Esophagus squamous epithelium (tissue), 5 donors: ENCODE measurements at places on chromosomes 13 and 19.

- DNase-seq: no peak
Observed at GRCh38 chr13:65719831-65720230, 1510.3 kb downstream of the PCDH9 start.

DNA sequence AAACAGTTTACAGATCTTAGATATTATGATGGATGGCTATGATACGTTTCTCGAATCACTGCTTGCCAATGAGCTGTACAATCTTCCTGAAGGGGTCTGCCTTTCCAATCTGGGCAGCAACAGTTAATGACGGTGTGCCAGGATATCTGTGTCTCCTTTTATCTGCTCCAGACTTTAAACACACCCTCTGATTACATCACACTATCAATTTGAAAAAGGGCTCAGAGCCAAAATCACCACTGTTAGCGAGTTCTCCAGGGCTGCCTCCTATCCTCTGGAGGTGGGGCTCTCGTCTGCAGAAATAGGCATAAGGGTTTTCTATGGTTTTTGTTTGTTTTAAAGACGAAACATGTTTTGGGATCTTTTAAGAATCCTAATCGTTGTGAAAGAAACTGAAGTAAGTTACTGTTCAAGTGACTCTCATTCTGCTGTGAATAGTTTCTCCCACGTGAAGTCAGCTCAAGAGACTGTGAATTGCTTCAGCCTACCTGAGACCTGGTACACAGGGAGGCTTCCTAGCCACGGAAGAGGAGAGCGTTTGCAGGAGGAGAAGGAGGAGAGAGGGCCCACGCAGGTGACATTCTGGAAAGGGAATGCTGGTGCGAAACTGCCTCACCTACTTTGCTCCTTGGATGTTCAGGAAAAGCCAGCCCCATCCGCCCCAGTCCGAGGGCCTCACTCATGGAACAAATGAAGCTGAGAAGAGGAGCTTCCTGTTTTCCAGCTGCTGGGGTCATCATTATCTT lies 15.2 kb upstream of the GJA3 start:
- DNase-seq: no peak

DNA sequence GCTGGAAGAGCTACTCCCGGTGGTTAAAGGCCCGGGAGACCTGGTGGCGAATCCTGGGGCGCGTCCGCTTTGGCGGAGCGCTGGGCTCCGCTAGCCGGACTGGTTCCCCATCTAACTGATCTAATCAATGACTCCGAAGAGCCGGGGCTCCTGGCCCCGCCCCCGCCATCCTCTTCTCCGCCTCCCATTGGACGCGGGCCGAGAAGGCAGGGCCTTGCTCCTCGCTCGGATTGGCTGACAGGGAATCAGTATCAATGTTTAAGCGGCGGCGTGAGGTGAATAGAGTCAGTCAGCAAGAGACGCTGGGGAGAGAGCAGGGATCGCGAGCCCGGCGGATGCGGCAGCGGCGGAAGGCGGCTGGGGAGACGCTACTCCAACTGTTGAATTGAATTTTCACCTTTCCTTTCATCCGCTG lies 1.7 kb upstream of the PCDH17 start:
- DNase-seq: no peak

- no peak for DNase-seq
Observed at GRCh38 chr19:4550018-4550417, 9.5 kb downstream of the SEMA6B start.

DNA sequence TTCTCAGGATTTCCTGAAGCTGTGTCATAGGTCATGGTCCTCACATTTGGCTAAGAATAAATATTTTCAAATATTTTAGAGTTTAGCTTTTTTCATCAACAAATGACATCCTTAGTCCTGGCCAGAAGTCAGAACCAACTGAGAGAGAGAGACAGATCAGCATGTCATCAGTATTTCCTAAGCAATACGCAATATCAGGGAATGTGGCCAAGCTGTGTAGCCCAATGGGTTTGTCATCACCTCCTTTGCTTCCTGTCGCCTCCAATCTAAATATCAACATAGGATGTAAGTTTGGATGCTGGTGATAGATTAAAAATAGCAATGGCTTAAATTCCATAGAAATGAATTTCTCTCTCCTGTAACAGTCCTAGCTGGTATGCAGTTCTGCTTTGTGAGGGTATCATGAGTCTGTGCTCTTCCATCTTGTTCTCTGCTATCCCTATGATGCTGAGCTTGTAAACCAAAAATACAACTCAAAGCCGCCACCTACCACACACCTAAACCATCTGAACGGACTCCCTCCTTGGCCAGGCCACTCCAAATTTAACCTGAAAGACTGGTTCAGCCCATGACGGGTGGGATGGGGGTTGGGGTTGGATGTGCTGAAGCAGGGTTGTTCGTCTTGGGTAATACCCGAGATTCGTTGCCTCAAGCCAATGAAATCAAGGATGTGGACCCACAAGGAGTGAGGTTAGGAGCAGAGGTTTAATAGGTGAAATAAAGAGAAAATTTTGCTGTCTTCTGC lies 10.0 kb upstream of the IGSF23 start:
- no peak for DNase-seq

DNA sequence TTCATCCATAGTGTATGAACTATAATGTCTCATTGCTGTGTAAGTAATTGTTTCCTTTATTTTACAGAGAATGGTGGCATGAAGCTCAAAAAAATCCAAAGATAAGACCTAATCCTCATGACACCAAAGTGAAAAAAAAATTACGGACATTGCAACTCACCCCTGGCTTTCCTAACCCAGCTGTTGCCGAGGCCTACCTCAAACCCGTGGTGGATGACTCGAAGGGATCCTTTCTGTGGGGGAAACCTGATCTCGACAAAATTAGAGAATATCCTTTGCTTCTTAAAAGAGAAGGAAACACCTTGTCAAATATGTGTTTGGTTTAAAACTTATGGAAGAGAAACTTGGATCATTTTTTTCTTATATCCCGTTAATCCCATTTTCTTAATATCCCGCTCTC lies 26.3 kb downstream of the ERCC5 start:
- DNase-seq: no peak

GRCh38 chr13:111241006-111241755 lies 79.3 kb upstream of the TEX29 start:
- no peak for DNase-seq

DNA sequence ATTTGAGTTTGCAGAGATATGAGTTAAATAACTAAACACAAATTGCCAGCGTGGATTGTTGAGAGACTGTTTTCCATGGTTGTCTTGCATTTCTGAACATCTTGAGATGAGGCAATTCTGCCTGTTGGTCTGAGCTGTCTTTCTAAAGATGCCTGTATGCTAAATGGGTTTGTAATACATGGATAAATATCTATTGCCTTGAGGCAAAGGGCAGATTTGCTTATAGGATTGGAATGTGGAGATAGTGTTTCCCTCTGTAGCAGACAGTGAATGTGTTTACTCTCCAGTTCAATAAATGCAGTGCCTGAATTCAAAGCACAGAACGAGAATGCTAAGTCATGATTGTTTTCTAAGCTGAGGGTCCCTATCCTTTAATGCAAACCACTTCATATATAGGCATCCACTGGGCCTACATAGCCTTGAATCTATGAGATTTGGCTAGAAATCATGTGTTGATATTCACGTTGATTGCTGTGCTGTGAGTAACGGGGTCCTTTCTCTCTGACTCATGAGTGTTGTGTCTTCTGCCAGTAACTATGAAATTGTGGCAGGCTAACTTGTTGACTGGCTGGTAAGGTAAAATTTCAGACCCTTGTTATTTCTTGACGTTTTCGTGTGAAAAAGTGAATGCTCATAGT lies 2554.8 kb downstream of the PCDH9 start:
- DNase-seq: no peak

- no peak for DNase-seq
Observed at GRCh38 chr19:7799640-7800355, 30.2 kb upstream of the EVI5L start.

DNA sequence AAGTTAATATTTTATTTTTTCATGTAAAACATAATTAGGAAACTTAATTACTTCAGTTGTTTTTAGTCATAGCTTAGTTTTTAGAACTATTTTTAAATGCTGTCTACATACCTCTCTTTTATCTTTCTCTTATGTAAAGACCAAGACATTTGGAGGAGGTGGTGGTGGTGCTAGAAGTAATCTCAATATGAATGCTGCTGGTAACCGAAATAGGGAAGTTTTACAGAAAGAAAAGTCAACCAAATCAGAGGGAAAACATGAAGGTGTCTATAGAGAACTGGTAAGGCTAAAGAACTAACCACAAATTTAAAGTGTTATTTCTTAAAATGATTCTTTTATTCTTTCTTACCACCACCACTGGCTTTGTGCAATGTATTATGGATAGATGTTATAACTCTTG lies 97.3 kb downstream of the TDRD3 start:
- no peak for DNase-seq

- no peak for DNase-seq
Observed at GRCh38 chr13:35917252-35917941, 213.8 kb downstream of the DCLK1 start.

DNA sequence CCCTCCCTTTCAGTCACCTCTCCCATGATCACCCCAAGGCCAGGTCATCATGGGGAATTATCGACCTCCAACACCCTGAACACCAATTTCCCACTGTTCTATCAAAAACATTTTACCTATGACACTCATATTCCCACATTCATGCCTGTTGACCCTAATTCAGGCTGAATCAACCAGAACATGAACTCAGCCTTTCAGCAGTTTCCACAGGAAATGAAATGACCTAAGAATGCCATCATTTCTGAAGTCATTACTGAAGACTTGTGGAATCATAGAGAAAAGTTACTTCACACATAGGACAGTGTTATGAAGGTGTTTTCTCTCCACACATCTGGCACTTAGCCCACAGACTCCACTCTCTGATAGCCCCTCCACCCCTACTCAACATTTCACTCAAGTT lies 29.9 kb upstream of the FAM124A start:
- no peak for DNase-seq

- DNase-seq: no peak
Observed at GRCh38 chr19:54179921-54180461, 7.0 kb upstream of the TMC4 start.

GRCh38 chr13:24218338-24218737 lies 57.8 kb downstream of the SPATA13 start:
- no peak for DNase-seq

DNA sequence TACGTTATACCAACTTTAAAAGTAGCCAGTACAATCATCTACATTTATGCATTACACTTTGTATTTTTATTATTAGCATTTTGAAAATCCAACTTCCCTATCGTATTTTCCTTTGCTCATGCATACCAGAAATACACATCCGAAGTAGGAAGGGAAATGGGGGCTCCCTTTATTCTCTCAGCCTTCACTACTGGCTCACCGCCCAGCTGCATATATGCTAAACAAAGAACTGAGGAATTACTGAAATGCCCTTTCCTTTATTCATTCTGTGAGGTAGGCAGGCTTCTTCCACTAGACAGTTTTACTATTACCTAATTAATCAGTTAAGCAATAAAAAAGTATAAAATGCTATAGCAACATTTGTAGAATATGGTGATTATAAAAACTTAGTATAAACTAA lies 291.6 kb downstream of the KLF12 start:
- DNase-seq: no peak

DNA sequence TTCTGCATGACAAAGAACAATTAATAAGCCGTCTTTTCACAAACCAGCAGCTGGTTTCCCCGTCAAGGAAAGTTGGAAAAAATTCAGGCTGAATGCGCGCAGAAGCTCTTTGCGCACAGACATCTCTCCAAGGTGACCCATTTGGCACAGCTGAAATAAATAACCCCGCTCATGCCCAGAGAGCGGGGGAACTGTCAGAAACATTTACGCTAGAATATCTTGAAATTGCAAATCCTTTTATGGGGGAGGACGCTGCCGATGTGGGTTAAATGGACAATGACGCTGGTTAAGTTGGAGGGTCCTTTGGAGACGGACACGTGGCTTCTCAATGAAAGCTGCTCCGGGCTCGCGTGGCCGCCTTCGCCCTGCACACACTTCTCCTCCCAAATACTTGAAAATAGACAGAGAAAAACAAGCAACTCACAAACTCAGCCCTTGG lies 30.6 kb downstream of the GSX1 start:
- no peak for DNase-seq

DNA sequence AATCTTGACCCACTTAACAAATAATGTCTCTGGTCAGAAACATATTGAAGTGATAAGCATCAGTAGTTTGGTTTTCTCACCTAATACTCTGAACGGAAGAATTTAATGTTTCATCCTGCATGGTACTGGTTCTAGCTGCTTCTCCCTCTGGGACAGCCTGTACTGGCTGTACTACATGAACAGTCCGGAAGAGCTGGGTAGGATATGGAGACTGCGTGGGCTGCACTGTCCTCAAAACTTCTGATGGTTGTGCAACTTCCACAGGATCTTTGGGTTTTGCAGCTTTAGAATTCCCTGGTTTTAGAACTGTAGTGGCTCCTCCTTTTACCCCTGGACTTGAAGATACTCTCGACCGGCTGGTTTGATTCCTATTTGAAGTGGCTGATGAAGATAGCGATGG lies 78.3 kb downstream of the ELF1 start:
- no peak for DNase-seq

DNA sequence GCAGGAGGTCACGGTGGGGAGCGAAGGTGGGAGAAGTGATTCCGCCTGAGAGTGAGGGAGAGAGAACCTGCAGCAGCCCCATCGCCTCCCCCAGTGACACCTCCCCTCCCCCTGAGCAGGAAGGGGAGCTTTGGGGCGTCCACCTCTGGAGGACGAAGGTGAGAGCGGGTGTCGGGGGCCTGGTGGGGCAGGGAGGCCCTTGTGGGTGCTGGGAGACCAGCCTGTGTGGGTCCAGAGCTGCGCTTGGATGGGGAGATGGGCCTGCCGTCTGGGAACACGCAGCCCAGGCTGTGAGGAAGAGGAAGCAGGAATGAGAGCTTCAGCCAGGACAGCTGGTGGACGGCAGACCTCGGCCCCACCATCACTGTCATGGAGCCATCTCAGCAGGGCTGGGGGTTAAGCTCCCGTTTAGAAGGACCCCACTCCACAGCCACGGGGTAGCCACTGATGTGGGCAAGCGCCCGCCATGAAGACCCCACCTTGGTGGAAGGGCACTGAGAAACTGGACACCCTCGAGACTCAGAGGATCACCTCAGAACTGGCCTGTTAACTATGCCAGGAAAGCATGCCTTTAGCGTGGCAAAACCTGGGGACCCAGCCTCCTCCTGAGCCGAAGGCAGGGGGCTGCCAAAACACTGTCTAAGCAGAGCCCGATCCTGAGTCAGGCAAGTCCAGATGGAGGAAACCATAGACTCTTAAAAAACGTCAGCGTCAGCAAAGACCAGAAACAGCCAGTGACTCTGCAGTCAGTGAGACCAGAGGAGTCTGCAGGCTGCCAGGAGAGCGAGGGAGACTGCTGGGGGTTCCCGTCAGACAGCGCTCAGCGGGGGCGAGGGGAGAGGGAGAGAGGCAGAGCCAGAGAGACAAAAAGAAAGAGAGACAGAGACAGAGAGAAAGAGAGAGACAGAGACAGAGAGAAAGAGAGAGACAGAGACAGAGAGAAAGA lies 6.4 kb upstream of the PROZ start:
- DNase-seq: no peak
